Pulmonary artery endothelial cell (primary cell): ENCODE measurements at places on chromosomes 1 and 21. TPM values are rescaled to one million over a fixed set of nuclear protein-coding genes. Genes with fewer than 3 reads are reported as not detected.

PGLYRP4 gene
- not detected in 2 replicates for total RNA-seq

TTLL7 gene
- total RNA-seq = 4.2 and 11.1 TPM in 2 replicates

JTB gene
- total RNA-seq = 97.2 and 145 TPM in 2 replicates

LZIC gene
- total RNA-seq = 23.7 and 31.6 TPM in 2 replicates

FTCD gene
- 0.25 TPM in 1 of 2 replicates, not detected in the other for total RNA-seq
